Activated T-helper 1 cell treated with anti-CD3 and anti-CD28 coated beads, Interleukin-2, amount 50 U/mL, for 16 hours (primary cell): ENCODE measurements at places on chromosomes 3 and 15.

DNA sequence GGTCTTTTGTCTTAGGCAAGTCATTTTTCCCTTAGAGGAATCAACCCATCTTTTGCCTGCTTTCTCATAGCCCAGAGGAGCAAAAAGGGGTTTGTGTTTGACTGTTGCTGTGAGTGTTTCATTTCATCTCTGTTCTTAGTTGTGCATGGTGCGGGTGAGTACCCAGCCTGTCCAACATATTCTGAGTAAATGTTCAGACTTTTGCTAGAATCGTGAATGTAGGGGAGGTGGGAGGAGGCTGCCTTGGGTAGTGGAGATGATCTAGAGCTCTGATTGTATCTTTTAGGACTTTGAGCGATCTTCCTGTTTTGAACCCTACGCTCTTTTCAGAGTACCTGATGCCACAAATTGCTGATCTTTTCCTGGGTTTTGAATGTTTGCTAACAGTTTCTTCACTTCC lies 123.1 kb downstream of the ZNF609 start:
- no peak for DNase-seq

- no peak for DNase-seq
Observed at GRCh38 chr3:157103860-157104259, 56.1 kb downstream of the CCNL1 start.

DNA sequence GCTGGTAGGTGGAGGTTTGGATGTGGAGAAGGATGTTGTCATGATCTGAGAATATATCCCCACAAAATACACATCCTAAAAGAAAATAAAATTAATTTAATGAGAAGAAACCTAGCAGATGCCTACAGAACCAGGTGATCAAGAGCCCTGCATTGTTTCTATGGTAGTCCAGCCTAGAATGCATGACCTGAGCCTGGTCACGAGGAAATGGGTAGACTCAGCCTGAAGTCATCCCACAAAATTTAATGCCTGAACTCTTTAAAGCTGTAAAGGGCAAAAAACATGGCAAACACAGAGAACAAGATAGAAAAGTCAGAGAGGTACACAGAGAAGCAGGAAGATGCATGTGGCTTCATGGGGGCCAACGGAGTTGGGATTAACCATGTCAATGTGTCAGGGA lies 36.0 kb downstream of the LDHAL6B start:
- DNase-seq, result no peak

GRCh38 chr3:187702507-187703033 lies at the start of gene RTP2:
RTP2 (minus strand) TSS chr3:187702557; CDS start chr3:187702128, 429 bp downstream.
- DNase-seq, result no peak

DNA sequence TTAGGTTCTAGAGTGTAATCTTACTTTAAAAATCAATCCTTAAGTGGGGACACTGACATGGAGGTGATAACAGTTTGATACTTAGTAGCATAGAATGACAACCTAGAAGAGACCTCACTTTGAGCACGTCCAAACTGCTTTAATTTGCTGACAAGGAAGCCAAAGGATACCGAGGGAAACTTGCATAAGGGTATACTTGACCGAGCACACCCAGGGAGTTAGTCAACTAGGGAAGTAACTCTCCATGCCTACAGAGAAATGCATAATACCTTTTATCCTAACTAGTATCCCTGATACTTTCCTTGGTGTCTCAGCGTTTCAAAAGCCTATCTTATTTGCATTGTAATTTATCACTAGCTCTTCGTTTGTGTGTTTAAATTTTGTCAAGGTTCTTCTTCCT lies 5.5 kb upstream of the TPRG1 start:
- DNase-seq, result no peak

- no peak for DNase-seq
Observed at GRCh38 chr3:95228416-95228815, 1165.6 kb downstream of the NSUN3 start.

- DNase-seq, result no peak
Observed at GRCh38 chr3:186003610-186004009, 65.8 kb upstream of the TRA2B start.

DNA sequence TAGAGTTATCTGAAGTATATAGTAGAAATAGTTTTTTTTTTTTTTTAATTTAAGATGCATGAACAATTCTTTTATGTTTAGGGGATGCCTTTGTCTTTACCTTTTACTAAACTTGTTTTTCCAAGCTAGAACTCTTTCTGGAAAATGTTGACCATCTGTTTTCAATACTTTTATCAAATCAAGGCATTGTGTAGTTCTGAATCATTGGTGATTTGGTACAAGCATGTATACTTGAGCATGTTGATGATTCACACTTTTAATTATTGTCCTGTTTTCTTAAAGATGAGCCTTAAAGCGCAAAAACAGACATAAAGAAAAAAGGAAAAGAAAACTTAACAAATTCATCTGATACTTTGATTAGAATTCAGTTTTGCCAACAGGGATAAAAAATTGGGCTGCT lies 28.3 kb downstream of the PDCD6IP start:
- no peak for DNase-seq

DNA sequence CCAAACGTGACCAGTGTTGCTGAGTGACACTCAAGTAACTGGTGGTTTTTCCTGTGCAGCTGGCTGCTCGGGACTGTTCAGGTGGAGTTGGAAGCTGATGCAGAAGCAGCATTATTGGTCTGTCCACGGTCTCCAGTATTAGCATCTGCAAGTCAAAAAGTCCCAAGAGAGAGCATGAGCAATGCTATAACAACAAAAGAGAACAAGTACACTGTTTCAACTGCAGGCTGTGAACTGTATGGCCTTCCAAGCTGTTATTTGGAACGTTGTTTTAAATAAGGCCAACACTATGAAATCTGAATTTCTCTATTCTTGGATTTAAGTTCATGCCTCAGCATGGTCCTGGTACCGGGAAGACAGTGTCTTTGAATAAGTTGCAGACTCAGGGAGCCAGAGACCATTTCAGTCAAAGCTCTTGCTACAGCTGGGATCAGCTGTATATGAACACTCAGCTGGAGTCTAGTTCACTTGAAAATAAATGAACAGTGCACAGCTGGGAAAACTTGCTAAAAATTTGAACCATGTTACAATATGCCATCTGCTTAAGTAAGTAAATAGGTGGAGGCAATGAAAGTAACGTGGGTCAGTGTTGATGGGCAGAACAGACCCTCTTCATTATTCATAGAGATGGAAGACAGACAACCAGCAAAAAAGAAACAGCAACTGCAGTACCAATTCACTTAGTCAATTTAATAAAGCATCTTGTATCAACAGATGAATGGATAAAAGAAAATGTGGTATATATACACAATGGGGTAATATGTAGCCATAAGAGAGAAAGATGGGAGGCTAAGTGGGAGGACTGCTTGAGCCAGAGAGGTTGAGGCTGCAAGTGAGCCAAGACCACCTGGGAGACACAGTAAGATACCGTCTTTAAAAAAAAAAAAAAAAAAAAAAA lies 45.1 kb downstream of the NR1I2 start:
- no peak for DNase-seq

DNA sequence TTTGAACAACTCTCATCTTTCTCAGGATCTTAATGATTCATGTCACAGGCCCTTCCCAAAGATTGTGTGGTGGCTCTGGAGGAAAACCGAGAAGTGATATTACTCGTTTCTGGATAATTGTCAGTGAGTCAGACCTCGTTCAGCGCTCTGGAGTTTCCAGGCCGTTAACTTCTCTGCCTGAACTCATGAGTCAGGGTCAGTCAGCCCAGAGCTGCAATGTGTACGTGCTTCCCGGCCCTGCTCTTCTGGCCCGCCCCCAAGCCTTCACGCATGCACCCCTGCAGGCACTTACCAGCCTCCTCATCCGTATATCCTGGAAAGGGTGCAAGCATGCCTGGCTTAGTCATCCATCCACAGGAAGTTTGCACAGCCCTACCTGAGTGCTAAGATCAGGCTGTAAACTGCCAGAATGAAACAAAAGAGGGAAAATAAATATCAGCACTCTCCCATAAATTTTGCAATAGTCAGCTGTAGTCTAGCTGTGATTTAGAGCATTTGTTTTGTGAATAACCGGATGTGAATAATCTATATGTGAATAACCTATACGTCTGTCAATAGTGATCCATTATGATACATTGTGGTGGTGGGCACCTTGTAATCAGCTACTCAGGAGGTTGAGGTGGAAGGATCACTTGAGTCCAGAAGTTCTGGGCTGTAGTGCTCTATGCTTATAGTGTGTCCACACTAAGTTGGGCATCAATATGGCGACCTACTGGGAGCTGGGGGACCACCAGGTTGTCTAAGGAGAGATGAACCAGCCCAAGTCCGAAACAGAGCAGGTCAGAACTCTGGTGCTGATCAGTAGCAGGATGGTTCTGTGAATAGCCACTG lies 35.3 kb upstream of the SEMA4B start:
- DNase-seq, result no peak

GRCh38 chr3:144033240-144033589 lies 61.6 kb downstream of the DIPK2A start:
- DNase-seq, result no peak

GRCh38 chr3:186042521-186043202 lies 66.2 kb downstream of the ETV5 start:
- DNase-seq, result no peak

DNA sequence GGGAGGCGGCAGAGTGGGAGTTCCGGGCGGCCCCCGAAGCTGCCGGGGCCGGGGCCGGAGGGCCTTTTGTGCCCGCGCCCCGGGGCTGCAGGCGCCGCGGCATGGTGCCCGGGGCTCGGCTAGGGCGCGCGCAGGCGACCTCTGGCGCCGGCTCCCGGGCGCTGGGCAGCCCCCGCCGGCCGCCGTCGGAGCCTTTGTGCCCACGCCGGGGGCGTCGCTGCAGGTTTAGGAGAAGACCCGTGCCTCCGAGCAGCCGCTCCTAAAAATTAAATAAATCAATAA lies 299 bp downstream of the PAQR9 start:
- DNase-seq, result no peak

DNA sequence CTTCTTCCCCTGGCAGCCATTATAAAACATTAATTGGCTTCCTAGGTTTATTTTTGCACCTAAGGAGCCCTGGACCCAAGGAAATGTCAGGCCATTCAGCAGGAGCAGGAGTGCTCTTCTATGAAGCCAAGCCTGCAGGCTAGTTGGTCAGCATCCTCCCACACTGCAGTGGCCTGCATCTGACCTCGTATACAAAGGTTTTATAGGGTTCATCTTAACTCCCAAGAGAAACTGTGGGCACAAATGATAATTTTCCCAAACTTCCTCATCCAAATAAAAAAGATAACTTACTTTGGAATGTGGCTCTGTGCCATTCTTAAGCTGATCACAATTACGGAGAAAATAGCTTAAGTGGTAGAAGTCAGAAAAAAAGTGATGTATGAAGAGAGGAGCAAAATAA lies 19.4 kb downstream of the PLSCR1 start:
- no peak for DNase-seq

DNA sequence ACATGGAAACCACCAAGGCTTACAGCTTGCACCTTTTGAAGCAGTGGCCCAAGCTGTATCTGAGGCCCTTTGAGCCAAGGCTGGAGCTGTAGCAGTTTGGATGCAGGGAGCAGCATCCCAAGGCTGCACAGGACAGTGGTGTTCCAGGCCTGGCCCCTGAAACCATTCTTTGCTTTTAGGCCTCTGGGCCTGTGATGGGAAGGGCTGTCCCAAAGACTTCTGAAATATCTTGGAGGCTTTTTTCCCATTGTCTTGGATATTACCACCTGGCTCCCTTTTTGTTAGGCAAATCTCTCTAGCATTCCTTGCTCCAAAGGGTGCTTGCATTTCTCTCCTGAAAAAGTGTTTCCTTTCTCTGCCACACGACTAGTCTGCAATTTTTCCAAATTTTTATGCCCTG lies 302.8 kb upstream of the MDFIC2 start:
- no peak for DNase-seq

DNA sequence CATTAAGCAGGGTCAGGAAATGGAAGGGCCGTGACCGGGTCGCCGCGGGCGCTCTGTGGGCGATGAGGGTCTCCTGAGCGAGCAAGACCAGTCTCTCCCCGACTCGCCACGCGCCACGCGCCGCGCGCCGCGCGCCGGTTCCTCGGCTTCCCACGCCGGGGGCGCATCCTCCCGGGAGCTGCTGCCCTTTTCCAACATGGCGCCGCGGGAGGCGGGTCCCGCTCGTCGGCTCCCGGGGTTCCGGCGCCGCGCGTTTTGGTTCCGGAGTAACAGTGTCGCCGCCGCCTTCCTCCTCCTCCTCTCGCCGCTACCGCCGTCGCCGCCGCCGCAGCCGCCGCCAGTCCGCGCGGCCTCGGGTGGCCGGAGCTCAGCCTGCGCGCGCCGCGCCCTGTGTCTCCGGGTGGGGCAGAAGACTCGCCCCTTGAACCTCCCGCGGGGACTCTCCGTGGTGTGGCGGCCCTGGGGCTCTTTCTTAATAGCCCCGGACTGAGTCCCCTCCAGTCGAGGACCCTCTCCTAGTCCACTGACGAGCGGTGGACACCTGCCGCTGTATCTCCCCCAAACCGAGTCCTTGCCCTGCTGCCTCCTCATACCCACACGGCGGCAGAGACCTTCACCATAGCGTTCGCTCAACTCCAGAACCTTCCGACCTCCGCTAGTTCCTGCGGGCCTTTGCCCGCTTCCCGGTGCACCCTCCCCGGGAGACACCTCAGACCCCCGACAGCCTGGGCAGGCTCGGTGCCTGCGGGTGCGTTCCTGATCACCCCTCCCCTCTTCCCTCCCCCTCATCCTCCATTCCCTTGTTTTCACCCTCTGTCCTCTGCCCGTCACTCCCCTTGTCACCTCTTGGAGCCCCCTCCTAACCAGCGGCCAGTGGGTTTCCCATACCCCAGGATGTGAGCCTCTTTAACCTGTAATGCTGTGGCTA lies at the start of gene MAP2K5:
MAP2K5 (plus strand) TSS at position 284 of the 928 bp plus-strand sequence; CDS start at position 917, 633 bp downstream.
- DNase-seq, result peak; percentile 71

DNA sequence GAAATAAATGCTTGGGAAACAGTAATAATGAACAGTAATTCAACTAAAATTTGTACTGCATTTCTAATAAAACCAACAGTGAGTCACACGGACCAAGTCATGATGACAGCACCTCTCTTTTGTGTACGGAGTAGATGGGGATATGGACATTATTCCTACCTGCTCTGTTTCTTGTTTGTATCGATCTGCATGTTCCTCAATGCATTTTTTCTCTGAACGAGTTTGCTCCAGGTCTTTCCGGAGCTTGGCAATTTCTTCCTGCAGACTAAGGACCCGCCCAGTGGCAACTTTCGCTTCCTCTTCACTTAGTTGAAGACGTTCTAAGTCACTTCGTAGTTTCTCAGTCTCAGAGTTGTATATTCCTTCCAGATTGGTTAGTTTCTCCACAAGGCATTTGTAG lies 74.4 kb upstream of the MYO5C start:
- DNase-seq, result no peak

- DNase-seq, result no peak
Observed at GRCh38 chr3:31448035-31448881, 84.5 kb upstream of the STT3B start.

- no peak for DNase-seq
Observed at GRCh38 chr15:78210349-78210717, 24.0 kb downstream of the ACSBG1 start.

- DNase-seq, result no peak
Observed at GRCh38 chr3:46970391-46971091, 6.0 kb downstream of the CCDC12 start.

- DNase-seq, result no peak
Observed at GRCh38 chr15:48266024-48266689, 60.1 kb downstream of the SLC12A1 start.

- no peak for DNase-seq
Observed at GRCh38 chr15:71891026-71891425, 80.7 kb downstream of the NR2E3 start.

- no peak for DNase-seq
Observed at GRCh38 chr3:162092751-162093150, 596.1 kb downstream of the OTOL1 start.

- DNase-seq, result no peak
Observed at GRCh38 chr3:69695933-69696332, 43.3 kb upstream of the MITF start.
